ENCODE measurements at places on chromosomes 12 and 14.
A peak's percentile ranks its signal among the peaks of the same experiment; 100 is the strongest.

- peak; percentile 54 for DNase-seq
These were observed 19.6 kb downstream of the POMT2 start for GRCh38 chr14:77301103-77301502.

- no peak for DNase-seq
These were observed 5.4 kb downstream of the IFFO1 start for GRCh38 chr12:6550294-6551062.

GRCh38 chr12:28620281-28620680 is 430.0 kb downstream of the CCDC91 start:
- no peak for DNase-seq

DNA sequence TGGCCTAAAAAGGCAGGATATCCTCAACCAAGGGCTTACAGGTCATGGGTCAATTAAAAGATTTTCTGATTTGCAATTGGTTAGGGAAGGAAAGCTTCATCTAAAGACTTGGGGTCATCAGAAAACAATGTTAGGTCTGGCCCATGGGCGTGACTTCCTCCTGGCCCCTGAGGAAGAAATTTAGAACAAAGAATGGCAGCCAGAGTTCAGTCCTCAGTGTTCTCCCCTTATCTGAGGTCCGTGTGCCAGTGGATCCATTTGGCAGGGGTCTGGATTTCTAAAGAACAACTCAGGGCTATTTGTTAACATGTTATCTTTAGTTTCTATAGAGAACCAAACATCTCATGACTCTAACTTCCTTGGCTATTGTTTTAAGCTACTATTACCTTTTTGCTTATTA is 27.8 kb upstream of the NFYB start:
- DNase-seq: no peak

DNA sequence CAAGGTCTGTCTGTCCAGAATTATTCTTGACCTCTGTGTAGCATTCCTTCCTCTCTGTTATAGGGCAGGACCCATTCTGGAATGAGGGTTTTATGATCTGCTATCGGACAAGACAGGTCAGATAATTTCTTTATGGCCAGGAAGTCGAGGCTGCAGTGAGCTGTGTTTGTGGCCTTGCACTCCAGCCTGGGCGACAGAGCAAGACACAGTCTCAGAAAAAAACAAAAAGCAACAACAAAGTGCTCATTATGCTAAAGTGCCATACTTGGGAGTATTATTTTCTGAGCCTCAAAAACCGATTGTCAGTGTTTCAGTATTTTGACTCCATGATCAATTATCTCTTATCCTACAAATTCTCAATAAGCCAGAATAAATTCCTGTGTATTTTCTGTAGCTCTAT is 4.1 kb downstream of the CIPC start:
- DNase-seq: no peak

DNA sequence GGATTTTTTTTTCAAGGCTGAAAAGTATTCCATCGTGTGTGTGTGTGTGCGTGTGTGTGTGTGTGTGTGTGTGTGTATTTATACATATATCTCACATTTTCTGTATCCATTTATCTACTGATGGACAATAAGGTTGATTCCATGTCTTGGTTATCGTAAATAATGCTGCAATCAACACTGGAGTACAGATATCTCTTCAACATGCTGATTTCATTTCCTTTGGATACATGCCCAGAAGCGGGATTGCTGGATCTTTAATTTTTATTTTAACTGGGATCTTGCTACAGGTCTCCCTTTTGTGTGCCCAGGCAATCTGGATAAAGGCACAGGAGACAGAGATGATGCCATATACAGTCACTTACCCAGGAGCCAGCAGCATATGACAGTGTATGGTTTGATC is 338.1 kb downstream of the SOX5 start:
- no peak for DNase-seq

- DNase-seq: no peak
These were observed 4.1 kb upstream of the CCER1 start for GRCh38 chr12:90959032-90959431.

DNA sequence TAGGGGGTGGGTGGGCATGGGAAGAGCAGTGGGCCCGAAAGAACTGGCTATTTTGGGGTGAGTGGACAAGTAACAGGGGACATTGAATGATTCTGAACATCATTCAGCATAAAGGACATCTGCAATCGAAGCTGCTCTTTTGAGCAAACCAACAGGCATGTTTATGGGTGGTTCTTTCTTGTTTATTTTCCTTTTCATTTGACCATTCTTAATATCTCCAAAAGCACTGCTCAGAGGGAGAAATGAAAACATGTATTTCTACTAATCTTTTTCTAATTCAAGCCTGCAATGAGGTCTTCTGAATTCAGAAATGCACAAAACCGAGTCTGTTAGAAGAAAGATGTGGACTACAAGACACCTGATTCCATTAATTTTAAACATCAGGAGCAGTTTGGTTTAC is 54.0 kb downstream of the NUAK1 start:
- DNase-seq: no peak

DNA sequence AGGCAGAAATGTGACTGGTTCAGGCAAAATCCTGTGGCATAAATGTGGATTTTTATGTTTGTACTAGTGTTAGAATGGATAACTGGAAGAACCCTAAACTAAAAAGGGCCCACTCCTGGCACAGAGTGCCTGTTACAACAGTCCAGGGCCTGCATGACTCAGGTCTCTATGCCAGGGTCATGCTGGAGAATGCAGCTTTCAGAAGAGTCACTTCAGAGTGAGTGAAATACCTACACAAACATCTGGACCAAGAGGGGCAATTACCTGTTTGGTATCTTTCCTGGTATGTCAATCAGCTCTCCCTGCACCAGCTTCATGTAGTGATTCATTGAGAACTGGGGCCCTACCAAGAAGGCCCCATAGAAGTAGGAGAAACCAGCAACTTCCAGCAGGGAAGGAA is 10.0 kb downstream of the EMG1 start:
- no peak for DNase-seq

DNA sequence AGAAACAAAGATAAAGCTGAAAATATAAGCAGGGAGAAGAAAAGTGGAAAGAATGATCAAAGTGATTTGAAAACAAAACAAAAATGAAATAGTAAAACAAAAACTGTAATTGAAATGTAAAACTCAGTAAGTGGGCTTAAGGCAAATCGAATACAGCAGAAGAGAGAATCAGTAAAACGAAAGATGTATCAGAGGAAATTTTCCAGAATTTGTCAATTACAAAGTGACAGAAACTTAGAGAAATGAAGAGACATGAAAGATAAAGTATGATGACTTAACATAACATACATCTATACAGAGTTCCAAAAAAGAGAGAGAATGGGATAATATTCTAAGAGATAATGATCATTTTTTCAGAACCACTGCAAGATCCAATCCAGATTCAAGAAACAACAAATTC is 10.5 kb downstream of the ZFC3H1 start:
- DNase-seq: no peak

GRCh38 chr14:23776296-23776695 is 140.1 kb downstream of the DHRS2 start:
- no peak for DNase-seq

DNA sequence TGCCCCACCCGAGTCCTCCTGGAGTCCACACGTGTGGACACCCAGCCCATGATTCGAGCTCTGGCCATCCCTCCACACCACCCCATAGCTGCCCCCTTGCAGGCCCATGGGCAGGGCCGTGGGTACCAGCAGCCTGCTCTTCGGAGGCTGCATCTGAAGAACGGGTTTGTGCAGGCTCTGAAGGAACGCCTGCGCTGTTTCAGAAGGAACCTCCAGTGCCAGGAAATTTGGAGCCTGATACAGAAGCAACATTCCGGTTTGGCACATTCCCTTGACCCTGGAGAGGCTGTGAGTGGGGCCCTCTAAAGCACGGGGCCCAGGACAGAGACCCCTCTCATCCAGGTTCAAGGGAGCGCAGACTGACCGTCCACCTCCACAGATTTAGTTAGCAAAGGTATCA is 57.0 kb downstream of the ZNF664 start:
- DNase-seq: no peak

DNA sequence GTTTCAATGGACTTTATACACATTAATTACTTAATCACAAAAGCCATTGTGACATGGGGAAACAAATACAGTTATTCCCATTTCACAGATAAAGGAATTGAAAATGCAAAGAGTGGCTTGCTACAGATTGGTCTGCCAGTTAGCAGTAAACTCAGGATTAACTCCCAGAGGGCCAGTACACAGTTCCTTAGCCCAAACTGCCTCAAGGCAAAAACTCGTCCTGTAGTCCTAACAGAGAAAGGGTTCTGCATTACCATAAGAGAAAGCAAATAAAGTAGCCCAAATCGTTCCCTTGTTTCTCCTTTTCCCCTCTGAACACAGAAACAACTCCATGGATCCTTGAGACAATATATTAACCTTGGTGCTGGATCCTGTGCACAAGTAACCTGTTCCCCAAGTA is 274.4 kb downstream of the LRIG3 start:
- no peak for DNase-seq

GRCh38 chr12:63406781-63407180 is 255.8 kb upstream of the AVPR1A start:
- no peak for DNase-seq

DNA sequence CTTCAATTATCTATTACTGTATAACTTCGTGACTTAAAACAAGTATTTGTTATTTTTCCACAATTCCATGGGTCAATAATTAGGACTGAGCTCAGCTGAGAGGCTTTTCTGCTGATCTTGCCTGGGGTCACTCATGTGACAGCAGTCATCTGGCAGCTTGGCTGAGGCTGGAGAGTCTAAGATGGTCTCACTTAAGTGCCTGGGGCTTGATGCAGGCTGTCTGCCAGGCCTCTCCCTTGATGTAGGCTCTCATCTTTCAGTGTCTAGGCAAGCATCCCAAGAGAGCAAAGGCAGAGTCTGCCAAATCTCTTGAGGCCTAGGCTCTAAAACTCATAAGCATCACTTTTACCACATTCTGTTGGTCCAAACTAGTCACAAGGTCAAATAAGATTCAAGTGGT is 93.2 kb downstream of the NKX2-1 start:
- DNase-seq: no peak

- peak; percentile 25 for DNase-seq
These were observed 1.0 kb downstream of the HOMEZ start for GRCh38 chr14:23284654-23285529.

GRCh38 chr12:90250766-90251165 is 542.1 kb upstream of the ATP2B1 start:
- DNase-seq: no peak

DNA sequence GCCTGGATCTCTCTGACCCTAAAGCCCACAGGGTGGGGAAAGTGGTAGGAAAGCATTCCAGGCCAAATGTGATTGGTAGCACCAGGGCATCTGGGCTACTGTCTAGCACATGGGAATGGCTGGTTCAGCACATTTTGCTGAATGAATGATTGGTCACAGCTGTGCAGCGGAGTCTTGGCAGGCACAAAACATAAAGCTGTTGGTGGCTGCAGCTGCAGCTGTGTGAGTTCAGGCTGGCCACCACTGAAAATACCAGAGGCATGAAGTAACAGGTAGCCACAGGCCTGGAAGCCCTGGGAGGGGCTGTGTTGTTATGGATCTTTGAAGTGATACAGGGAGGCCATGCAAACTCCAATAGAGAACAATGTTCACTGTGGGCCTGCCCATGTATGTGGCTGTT is 72.7 kb downstream of the MYRFL start:
- peak; percentile 79 for DNase-seq

- no peak for DNase-seq
These were observed 154.3 kb upstream of the CCND2 start for GRCh38 chr12:4119157-4119761.

GRCh38 chr14:77186911-77187648 is 5.5 kb downstream of the TMEM63C start:
- DNase-seq: peak; percentile 33

GRCh38 chr12:28446031-28446430 is 255.8 kb downstream of the CCDC91 start:
- DNase-seq: no peak

DNA sequence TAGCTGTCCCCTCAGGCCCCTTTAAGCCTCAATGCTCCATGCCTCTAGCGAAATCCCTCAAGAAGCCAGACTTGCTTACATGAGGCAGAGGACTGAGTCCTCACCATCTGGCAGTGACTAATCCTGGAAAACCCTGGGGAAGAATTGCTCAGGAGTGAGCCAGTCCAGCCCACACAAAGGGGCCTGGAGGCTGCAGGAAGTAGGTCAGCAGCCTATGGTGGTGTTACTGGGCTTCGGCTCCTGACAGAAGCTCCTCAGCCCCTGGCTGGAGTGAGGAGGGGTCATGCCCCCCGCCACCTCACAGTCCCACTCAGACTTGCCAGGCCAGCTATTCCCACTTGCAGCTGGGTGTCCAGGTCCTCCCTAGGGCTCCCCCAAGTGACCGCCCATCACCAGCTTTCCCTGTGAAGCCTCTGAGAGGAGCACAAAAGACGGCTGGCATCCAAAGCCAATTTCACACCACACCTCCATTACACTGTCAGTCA is 250.5 kb downstream of the DPF3 start:
- peak; percentile 30 for DNase-seq

GRCh38 chr12:4567073-4567881 is 5.3 kb downstream of the DYRK4 start:
- no peak for DNase-seq

DNA sequence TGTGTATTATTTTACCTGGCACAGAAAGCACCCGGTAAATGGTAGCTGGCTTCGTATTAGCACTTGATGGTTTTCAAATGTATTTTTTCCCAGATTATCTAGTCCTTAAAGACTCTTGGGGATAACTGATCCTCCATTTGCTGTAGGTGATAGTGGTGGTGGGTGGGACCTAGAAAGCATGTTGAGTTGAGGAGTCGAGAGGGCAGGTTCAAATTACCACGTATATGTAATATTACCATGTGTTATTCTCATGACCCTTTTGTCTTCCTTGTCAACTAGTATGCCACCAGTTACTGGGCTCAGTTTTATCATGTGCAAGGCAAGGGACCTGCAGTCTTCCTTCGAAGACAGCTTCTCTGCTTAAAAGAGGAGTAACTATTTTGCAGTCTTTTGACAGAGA is 1.8 kb downstream of the GLRX5 start:
- no peak for DNase-seq

Data from SW480 (cell line).